ENCODE measurements at places on chromosomes 7 and 10.

GRCh38 chr7:26375726-26376174, 84.1 kb downstream of the SNX10 start:
- DNase-seq = no peak

GRCh38 chr7:129644634-129645230, 33.2 kb downstream of the NRF1 start:
- no peak for DNase-seq

- no peak for DNase-seq
Observed at GRCh38 chr7:90401989-90402388, 1.3 kb upstream of the CLDN12 start.

- no peak for DNase-seq
Observed at GRCh38 chr10:58400609-58401008, 15.4 kb downstream of the TFAM start.

DNA sequence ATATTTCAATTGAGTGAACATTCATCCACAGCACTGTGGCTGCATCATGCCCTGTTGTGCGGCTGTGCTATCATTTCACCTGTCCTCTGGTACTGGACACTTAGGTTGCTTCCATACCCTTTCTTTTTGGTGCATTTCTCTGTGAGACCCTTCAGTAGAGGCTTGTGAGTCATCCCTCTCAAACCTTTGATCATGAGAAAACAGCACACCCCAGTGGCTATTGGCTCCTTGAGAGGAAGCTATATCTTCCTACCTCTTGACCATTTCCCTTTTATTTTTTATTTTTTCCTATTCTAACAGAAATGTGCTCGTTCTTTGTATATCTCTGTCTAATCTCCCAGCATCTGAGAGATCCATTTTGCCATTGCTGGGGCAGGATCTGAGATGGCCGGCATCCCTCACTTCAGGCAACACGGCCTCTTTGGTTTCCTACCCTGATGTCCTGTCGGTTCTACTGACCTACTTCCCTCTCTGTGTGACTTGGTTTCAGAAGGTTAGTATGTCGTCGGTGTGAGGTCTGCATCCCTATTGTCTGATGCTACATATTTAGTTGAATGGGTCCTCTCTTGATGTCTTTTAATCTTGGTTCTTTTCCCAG, 23.8 kb upstream of the PIK3AP1 start:
- no peak for DNase-seq

GRCh38 chr7:1055491-1055955, 11.2 kb downstream of the GPR146 start:
- DNase-seq = no peak

DNA sequence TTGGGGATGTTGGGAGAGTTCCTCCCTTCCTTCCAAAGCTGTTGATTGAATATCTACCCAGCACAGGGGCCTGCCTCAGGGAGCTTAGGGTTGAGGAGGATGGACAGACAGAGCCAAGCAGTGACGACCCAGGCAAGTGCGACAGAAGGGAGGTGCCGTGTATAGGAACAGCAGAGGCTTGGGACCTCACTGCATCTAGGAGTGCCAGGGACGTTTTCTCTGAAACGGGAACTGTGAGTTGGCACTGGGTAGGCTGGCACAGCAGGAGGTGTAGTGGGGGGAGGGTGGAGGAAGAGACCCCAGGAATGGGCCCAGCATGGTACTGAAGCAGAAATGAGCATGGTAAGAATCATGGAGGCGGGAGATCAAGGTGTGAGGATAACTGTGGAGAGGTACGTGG, 55.3 kb upstream of the MGMT start:
- no peak for DNase-seq

DNA sequence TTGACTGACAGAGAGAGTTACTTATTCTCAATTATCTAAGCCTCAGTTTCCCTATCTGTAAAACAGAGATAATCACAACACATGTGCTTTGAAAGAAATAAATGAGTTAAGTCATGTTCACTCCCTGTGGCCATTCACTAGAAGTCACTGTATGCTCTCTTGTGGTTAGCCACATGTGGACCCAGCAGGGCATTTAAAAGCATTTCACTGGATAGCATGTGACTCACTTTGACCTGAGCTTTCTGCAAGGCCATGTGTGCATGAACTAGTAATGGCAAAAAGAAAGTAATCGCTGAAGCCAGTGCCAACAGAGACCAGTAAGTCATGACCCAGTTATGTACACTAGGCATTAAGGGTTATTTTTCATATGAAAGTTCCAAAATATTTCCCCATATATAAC, 557.0 kb upstream of the IGFBP3 start:
- DNase-seq = no peak

- no peak for DNase-seq
Observed at GRCh38 chr10:61283481-61284221, 169.5 kb downstream of the TMEM26 start.

- no peak for DNase-seq
Observed at GRCh38 chr7:111173990-111174389, 83.1 kb downstream of the LRRN3 start.

DNA sequence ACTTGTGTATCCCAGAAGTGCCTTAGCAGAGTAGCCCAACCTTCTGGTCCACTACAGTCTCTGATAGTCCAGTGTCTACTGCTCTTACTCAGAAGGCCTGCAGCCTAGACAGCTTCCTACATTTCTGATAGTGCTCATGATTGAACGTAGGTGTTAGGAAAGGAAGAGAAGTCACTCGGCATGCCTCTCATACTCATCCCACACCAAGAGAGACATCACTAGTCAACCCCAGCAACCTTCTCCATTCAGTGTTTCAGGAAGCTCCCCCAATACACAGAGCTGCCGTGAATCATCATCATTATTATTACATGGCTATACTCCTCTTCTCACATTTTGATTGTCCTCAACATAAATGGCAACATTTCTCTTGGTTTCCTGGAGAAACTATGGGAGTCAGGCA, 166.4 kb downstream of the COBL start:
- no peak for DNase-seq

GRCh38 chr7:17947620-17948019, 7.3 kb upstream of the SNX13 start:
- DNase-seq = no peak

DNA sequence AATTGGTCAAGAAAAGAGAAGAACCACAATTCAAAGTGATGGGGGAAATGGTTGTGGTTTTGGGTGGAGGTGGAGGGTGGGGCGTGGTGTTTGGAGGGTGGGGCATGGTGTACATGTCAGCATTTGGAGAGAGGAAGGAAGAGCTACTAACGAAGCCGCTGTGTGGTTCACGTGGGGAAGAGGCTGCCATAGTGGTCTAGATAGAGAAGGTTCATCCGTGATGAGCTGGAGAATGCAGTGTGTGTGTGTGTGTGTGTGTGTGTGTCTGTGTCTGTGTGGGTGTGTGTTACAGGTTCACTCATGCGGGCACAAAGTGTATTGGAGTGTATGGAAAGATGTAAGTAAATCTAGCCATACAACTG, 6.1 kb upstream of the VCL start:
- peak; percentile 40 for DNase-seq

GRCh38 chr10:116632596-116633215, 12.0 kb downstream of the PNLIPRP2 start:
- no peak for DNase-seq

- DNase-seq = no peak
Observed at GRCh38 chr7:73338321-73338720, 10.4 kb downstream of the FKBP6 start.

DNA sequence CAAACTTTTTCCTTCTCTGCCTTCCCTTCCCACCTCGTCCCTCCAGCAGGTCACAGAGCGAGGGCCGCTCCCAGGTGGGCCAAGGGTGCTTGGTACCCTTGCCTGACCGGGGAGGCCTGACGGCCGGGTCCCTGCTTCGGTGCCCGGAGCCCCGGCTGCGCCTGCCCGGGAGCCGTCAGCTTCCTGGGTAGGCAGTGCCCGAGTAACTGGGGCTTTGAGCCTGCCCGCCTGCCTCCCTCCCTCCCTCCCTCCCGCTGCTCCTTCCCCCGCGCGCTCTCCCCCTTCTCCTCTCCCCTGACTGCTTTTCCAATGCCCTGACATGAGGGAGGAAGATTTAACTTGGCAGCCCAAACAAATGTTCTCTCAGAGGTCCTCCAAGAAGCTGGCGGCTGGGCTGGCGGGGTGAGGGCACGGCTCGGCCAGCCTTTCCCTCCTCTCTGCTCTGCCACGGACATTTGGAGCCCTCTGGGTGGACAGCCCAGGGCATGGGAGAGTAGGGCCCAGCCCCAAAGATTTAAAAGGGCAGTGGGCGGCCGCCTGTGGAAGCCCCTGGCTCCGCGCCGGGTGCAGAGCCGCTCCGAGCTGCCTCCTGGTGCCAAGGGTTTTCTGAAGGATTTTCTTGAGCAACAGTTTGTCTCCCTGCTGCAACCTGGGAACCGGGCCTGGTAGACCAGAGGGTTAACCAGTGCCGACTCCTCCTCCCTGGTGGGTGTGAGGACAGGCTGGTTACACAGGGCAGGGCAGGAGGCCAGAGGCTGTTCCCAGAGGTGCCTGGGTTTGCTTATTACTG, 2.0 kb downstream of the ZMIZ1 start:
- DNase-seq = no peak

DNA sequence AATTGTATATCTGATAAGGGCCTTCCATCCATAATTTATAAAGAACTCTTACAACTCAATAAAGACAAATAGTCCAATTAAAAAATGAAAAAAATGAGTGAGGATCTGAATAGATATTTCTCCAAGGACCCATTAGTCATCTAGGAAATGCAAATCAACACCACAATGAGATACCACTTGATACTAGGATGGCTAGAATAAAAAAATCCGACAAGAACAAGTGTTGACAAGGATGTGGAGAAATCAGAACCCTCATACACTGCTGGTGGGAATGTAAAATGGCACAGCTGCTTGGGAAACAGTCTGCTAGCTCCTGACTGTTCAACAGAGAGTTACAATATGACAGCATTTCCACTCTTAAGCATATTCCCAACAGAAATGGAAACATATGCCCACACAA, 24.6 kb downstream of the ALOX5 start:
- DNase-seq = no peak

GRCh38 chr7:158747408-158747807, 42.8 kb upstream of the NCAPG2 start:
- no peak for DNase-seq

DNA sequence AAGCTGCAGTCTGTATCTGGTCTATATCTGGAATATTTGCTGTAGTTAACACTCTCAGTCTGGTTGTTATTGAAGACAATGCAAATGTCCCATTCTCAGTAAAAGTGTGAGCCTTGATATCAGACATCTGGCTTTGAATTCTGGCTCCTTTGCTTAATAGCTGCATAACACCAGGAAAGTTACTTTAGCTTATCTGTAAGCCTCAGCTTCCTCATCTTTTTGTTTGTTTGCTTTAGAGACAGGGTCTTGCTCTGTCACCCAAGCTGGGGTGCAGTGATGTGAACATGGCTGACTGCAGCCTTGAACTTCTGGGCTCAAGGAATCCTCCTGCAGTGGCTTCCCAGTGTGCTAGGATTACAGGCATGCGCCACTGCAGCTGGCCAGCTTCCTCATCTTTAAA, 41.3 kb downstream of the CNNM2 start:
- DNase-seq = no peak

GRCh38 chr10:55233505-55233904, 432.5 kb upstream of the PCDH15 start:
- DNase-seq = no peak

GRCh38 chr10:72108830-72109635, 20.7 kb upstream of the SPOCK2 start:
- no peak for DNase-seq

GRCh38 chr7:40583667-40584444, 449.1 kb downstream of the SUGCT start:
- DNase-seq = no peak

GRCh38 chr7:11787534-11787933, 44.5 kb downstream of the THSD7A start:
- no peak for DNase-seq

- DNase-seq = no peak
Observed at GRCh38 chr7:98674881-98675280, 57.8 kb downstream of the NPTX2 start.

- DNase-seq = no peak
Observed at GRCh38 chr10:51300617-51301304, 226.5 kb downstream of the PRKG1 start.

GRCh38 chr7:30201161-30201666, 66.4 kb downstream of the MTURN start:
- DNase-seq = no peak

DNA sequence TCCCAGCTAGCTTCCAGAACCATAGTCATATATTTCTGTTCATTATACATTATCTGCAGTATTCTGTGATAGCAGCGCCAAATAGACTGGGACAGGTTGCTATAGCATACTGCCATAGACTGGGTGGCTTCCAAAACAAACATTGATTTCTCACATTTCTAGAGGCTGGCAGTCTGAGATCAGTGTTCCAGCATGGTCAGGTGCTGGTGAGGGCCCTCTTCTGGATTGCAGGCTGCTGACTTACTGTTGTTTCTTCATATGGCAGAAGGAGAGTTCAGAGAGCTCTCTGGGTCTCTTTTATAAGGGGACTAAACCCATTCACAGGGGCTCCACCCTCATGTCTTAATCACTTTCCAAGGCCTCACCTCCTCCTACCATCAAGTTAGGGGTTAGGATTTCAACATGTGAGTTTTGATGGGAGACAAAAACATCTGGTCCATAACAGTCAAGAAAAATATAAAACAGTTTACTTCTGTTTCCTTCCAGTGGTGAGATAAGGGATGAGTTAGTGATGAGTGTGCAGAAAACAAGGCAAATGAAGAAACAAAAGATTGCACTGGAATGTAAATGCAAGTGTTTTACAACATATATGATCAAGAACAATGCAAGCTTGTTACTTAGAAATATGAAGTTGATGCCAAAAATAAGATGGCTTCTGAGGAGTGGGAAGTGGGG, 399.0 kb upstream of the C7orf33 start:
- no peak for DNase-seq

DNA sequence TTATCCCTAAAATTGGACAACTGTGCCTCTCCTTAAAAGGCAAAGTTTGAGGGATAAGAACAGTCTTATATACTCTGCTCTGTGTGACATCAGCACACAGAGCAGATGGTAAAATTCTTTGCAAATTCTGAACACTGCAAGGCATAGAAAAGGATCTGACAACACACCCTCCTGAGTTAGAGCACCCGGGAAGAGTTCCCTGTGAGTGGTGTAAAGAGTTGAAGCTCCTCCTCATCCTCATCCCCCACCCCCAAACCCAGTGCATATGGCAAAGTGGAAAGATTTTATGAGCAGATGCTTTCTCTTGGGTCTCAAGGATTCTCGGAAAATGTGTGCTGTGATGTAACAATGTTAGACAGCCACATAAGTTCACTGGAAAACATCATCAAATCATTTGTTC, 40.0 kb upstream of the DGKI start:
- DNase-seq = no peak

DNA sequence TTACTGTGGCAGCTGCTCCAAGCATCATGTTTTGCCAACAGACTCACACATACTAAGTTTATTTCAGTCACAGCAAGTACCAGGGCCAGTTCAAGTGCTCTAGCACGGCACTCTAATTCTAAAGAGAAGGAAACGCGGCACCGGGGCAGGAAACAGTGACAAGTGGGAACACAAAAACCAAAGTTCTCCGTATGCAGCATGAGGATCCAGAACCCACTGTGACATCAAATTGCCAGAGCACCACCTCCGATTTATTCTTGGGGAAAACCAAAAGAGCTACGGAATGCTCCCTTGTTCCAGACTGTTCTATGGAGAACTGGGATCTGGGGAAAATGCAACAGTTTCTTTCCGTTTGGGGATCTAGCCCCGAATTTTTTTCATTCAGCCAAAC, 448 bp upstream of the PTER start:
- no peak for DNase-seq
